Aorta (tissue), 5 donors: ENCODE measurements at places on chromosomes 5 and 9. TPM values are rescaled to one million over a fixed set of nuclear protein-coding genes. Genes with fewer than 3 reads are reported as not detected.

DNA sequence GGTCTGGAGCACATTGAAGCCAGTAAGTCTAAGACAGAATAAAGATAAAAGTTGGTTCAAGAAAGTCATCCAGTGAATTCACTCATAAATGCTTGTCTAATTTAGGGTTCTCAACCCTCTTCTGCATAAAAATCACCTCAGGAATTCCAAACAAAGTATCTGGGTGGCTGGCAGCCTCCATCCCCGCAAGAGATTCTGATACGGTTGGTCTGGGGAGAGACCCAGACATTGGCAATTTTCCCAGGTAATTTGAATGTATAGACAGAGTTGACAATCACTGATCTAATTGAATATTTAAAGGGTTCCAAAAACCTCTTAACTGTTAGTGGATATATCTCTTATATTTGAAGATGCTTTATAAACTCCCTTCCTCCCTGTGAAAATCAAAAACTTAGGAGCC is 14.9 kb downstream of the ADAMTSL1 start:
- no peak for DNase-seq
- H3K27ac ChIP-seq, result no peak overlapping the region
- H3K36me3 ChIP-seq, result no peaks in the 10 kb centered on the region
- no peaks in the 10 kb centered on the region for H3K27me3 ChIP-seq
- no peak overlapping the region for H3K4me3 ChIP-seq
- peaks cover 3% of the 10 kb centered on the region for H3K4me1 ChIP-seq

GRCh38 chr9:75830303-75830702 is 60.2 kb upstream of the PCSK5 start:
- no peaks in the 10 kb centered on the region for H3K36me3 ChIP-seq
- H3K27me3 ChIP-seq, result no peaks in the 10 kb centered on the region
- H3K27ac ChIP-seq, result no peak overlapping the region
- no peak for DNase-seq
- H3K4me3 ChIP-seq, result no peak overlapping the region

DNA sequence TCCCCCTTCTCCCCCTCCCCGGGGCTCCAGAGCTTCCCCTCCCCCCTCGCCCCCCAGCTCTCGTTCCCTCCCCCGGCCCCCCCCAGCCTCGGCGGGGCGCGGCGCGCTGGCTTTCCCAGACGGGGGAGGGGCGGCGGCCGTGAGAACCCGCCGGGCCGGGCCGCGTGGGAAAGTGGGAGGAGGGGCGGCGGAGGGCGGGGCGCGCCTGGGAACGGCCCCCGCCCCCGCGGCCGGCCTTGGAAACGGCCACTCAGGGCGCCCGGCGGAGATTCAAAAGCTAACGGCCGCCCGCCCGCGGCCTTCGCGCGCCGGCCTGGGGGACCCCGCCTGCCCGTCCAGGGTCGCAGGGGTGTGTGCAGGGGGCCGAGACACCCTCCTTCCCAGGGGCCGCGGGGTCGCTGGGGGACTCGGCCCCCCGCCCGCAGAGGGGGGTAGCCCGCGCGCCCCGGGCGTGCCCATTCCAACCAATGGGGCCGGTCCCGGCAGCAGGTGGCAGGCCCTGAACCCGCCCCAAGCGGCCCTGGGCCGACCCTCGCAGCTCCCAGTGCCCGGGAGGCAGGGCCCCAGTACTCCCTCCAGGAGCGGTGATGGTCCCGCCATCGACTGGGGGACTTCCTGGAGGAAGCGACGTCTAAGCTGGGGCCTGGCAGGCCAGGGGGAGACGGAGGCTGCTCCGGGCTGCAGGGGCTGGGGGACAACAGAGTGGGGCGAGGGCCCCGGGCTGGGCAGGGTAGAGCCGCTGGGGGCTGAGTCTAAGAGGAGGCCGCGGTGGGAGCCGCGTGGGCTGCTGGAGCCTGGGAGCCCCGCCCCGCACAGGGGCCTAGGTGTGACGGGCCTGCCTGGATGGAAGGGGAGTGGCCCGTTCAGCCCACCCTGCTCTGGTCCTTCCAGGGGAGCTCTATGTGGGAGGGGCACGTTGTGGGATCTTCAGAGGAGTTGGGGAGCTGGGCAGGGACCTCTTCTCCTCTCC is 14.2 kb upstream of the NRARP start:
- H3K4me1 ChIP-seq, result no peaks in the 10 kb centered on the region
- no peaks in the 10 kb centered on the region for H3K27me3 ChIP-seq
- peak; percentile 55 for DNase-seq
- H3K27ac ChIP-seq, result no peak overlapping the region
- H3K4me3 ChIP-seq, result no peak overlapping the region

- DNase-seq, result no peak
- H3K27ac ChIP-seq, result no peak overlapping the region
- no peak overlapping the region for H3K4me3 ChIP-seq
Measured at GRCh38 chr5:32589416-32589815, 4.1 kb downstream of the SUB1 start.

GRCh38 chr5:88144219-88145001 is 124.2 kb downstream of the TMEM161B start:
- no peaks in the 10 kb centered on the region for H3K27me3 ChIP-seq
- H3K27ac ChIP-seq, result no peak overlapping the region
- H3K4me3 ChIP-seq, result peak overlapping the region; percentile 83
- peak; percentile 74 for DNase-seq

GRCh38 chr5:129541648-129542251 is 81.7 kb downstream of the ADAMTS19 start:
- no peaks in the 10 kb centered on the region for H3K27me3 ChIP-seq
- no peaks in the 10 kb centered on the region for H3K36me3 ChIP-seq

GRCh38 chr9:114467226-114467750 is 38.0 kb downstream of the WHRN start:
- no peak for DNase-seq
- no peak overlapping the region for H3K4me3 ChIP-seq
- H3K4me1 ChIP-seq, result no peaks in the 10 kb centered on the region
- no peaks in the 10 kb centered on the region for H3K27me3 ChIP-seq
- no peak overlapping the region for H3K27ac ChIP-seq

DNA sequence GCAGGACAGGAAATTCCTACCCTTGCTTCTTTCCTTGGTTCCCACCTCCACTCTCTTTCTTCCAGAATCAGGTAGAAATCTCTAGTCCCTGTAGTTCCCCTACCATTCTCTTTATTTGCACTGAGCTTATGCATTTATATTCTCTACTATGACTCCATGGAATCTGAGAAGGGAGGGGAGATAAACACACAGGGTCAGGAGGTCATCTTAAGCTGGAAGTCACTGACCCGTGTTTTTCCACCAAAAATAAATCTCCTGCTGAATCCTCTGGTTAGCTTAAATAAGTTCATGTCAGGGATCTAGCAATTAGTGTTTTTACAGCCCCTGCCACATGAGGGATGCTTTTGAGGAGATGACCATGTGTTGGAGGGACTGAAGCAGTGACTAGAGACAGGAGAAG is 3.7 kb downstream of the ACTL7B start:
- DNase-seq, result no peak
- no peaks in the 10 kb centered on the region for H3K4me1 ChIP-seq
- H3K36me3 ChIP-seq, result no peaks in the 10 kb centered on the region
- no peak overlapping the region for H3K27ac ChIP-seq
- H3K4me3 ChIP-seq, result no peak overlapping the region
- H3K27me3 ChIP-seq, result no peaks in the 10 kb centered on the region

DNA sequence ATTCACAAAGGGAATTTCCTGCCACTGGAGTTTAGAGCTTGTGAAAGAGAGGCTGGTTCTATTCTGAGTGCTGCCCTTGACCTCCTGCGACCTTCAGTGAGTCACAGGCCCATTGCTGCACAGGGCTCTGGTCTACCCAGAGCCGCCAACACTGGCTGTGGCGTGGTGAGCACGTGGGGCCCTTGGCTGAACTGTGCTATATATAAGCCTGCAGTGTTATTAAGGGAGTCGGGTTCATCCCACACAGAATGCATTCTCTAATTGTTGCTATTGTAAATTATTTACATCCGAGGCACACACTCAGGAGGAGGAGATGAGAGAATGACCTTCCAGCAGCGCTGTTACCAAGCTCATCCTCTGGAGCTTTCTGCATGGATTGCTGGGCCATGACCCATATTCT is 47.1 kb downstream of the BRINP1 start:
- peak; percentile 68 for DNase-seq
- H3K36me3 ChIP-seq, result no peaks in the 10 kb centered on the region
- no peaks in the 10 kb centered on the region for H3K4me1 ChIP-seq
- no peak overlapping the region for H3K27ac ChIP-seq

GRCh38 chr5:53333160-53333559 is 147.3 kb upstream of the FST start:
- DNase-seq, result no peak
- H3K4me3 ChIP-seq, result no peak overlapping the region
- peaks cover 6% of the 10 kb centered on the region for H3K4me1 ChIP-seq
- H3K36me3 ChIP-seq, result no peaks in the 10 kb centered on the region
- H3K27ac ChIP-seq, result peak overlapping the region; percentile 39
- H3K27me3 ChIP-seq, result no peaks in the 10 kb centered on the region

DNA sequence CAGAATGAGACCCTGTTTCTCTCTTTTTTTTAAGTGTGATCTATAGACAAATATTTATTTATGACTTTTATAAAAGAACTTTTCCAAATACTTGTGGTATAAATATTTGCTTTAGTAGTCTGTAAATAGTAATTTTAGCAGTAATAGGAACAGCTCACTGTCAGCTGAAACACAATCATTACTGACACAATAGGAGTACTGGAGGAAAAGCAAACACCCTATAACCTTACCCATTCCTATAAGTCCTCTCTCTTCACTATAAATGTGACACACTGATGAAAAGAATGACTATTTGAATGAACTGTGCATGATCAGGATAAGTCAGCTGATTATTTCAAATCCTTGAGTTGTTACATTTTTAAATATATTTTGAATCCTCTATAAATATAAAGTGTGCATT is 72.4 kb downstream of the CDH12 start:
- no peaks in the 10 kb centered on the region for H3K36me3 ChIP-seq
- H3K4me3 ChIP-seq, result no peak overlapping the region
- no peak for DNase-seq

DNA sequence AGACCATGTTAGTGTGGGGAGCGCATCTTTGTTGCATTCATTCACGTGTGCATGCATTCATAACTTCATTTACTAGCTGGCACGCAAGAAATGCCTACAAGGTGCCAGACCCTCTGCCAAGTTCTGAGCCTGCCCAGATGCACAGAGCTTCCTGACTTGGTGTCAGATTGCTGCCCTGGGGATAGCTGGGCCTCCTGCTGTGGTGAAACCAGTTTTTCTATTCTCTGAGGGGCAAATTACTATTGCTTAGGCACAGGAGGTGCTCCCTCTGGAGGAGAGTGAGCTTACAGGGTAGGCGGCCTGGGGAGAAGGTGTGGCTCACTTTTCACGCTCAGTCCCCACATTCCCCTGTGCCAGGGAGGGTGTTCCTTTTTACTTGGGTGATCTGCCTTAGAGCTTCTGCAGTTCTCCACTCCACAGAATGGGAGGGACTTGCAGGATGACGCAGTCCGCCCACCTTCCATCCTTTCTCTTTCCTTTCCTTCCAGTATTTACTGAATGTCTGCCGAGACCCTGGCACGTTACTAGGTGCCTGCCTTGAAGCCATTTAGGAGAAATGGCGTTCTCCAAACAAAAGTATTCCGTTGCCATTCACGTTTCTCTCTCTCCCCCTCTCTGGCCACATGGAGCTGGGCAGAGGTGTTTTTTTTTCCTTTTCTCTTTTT is 27.9 kb upstream of the CTNNA1 start:
- H3K4me3 ChIP-seq, result no peak overlapping the region
- H3K27me3 ChIP-seq, result no peaks in the 10 kb centered on the region
- no peak for DNase-seq
- no peaks in the 10 kb centered on the region for H3K4me1 ChIP-seq

DNA sequence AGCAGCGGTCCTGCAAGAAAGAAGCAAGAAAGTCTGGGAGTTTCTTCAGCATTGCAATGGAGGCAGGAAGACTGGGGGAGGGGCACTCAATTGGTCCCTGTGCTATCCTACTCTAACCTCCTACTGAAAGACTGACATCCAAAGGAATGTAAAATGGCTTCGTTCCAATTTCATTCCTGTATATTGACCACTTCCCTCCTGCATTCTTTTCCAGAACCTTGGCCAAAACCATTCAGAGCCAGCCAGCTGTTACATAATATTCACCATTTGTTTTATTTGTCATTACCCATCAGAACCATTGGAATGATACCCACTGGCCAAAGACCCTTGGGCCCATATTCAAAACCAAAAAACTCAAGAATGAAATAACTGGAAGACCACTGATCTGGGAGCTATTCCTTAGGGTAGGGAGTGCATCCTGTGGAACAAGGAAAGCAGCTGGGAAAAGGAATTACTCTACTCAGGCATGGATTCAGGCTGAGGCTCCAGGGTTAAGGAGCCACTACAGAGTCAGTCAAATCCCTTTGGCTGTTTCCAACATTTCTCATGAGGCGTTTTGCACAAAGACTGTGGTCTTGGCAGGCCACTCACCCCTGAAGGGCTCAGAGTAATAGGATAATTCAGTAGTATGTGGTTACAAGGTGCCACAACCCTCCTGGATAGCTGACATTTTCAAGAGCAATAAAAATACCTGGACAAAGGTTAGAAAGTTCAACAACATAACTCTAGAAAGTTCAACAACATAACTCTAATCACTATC is 148.7 kb upstream of the SLC1A3 start:
- H3K27ac ChIP-seq, result no peak overlapping the region
- no peak overlapping the region for H3K4me3 ChIP-seq
- H3K27me3 ChIP-seq, result no peaks in the 10 kb centered on the region
- H3K36me3 ChIP-seq, result no peaks in the 10 kb centered on the region
- DNase-seq, result no peak

DNA sequence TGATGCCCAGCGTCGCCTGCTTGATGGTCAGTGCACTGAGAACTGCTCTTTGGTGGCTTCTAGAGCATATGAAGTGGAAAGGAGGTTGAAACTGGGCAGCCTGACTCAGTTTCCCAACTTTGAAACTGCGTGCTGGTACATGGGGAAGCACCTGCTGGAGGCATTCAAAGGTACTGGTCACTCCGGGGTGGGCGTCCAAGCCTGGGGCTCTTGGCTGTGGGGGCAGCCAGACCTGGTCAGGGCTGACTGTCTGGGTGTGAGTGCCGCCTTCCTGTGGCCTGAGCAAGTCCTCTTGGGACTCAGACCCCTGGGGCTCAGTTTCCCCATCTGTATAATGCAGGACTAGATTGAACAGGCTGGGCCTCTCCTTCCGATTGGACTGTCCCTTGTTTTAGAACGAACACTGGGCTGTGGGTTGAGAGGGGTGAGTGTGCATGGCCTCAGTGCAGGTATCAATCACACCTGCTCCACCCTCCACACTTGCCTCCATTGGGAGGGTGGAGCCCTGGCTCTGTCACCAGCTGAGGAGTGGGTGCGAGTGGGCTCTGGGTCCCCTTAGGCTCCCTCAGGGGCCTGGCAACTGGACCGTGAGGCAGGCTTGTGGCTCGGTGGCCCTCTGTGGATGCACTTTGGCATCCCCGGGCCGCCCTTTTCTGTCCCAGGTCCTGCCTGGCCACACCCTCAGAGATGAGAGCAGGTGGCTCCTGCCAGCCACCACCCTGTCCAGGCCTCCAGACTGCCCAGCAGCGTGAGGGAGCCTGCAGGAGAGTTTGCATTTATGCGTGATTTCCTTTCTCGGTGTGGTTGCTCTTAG is 80.2 kb downstream of the PHF2 start:
- H3K4me1 ChIP-seq, result no peaks in the 10 kb centered on the region
- H3K27ac ChIP-seq, result no peak overlapping the region
- H3K36me3 ChIP-seq, result no peaks in the 10 kb centered on the region
- peak; percentile 28 for DNase-seq
- no peaks in the 10 kb centered on the region for H3K27me3 ChIP-seq

GRCh38 chr5:142938266-142938880 is 168.2 kb downstream of the ARHGAP26 start:
- no peak overlapping the region for H3K27ac ChIP-seq
- no peaks in the 10 kb centered on the region for H3K4me1 ChIP-seq
- no peaks in the 10 kb centered on the region for H3K36me3 ChIP-seq
- no peaks in the 10 kb centered on the region for H3K27me3 ChIP-seq

Gene RPP25L
- 6.0 TPM for total RNA-seq

Gene BTNL3
- not detected for total RNA-seq

Gene BAAT
- total RNA-seq, result not detected

Gene MXD3
- total RNA-seq, result 9.2 TPM

Gene PPP2R2B
- 15.0 TPM for total RNA-seq

Gene LRRC70
- total RNA-seq, result 9.6 TPM
